ENCODE measurements at places on chromosomes 5 and 9.

DNA sequence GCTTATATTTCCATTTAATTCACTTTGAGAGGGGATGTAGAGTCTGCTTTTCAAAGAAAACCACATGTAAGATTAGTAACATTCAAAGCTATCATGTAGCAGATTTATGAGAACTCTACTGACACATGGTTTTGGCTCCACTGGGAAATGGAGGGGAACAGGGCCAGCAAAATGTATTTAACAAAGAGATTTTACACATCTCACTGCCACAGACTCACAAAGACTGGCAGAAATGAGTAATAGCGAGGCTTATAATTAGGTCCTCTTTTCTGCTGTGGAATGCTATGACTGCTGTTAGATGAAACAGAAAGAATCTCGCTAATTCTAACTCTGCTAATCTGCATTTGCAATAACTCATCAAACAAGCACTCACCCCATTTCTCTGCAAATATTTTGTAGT, 4.5 kb downstream of the DAP start:
- DNase-seq, result no peak

DNA sequence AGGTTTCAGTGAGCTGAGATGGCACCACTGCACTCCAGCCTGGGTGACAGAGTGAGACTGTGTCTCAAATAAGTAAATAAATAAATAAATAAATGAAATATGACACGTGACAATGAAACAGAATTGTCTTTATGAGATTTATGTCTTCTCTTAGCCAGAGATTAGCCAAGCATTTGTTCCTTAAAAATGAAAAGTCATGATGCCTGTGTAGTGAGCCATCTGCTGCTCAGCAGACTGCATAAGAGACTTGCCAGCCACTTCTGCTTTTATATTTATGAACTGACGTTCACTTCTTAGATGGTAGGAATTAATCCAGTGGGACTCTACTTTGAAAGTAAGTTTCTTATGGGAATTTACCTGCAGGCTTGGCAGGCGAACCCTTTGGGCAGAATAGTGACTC, 227.4 kb downstream of the NR3C1 start:
- no peak for DNase-seq

DNA sequence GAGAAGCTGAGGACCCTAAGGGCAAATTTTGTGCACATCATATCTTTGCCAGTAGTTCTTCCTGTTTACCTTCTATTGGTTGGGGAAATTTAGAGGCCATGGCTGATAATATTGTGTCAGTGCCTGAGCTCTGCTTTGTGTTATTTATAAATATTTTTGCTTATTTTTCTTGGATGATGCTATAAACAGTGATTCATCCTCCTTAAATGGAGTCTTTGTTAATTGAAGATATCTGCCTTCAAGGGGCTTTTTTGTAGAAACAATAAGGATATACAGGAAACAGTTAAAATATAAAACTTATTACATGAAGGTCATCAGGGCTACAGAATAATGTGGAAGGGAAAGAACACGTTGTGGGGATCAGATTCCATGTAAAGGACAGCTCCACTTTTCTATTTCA, 78.0 kb downstream of the PAM start:
- DNase-seq, result no peak

DNA sequence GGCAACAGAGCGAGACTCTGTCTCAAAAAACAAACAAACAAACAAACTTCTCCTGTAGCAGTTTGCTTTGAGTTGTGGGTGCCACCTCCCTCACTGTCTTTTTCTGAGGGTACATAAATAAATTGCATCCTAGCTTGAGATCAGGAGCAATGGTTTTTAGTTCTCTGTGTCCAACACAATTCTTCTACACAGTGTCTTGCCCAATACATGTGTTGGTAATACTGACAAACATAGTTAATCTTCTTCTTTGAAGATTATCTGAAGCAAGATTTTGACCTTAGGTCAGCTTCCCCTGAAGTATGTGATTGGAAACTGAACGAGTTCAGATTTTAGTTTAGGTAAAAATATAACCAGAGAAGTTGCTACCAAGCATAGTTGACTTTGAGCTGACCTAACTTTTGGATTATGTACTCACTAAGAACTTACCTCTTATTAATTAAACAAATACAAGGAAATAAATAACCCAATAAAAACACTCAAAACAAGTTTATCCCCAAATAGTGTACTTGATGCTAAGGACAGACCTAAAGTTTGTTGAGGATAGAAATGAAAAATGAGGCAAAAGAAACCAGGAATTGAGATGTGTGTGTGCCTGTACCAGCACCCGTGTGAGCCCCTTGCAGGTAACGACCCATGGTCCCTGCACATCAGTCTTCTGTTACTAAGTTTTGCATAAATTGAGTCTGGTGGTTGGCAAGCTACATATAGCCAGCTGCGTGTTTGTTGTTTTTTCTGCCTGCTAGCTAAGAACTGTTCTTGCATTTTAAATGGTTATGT, 16.2 kb downstream of the TJP2 start:
- no peak for DNase-seq

- no peak for DNase-seq
These were observed 35.3 kb downstream of the MAT2B start for GRCh38 chr5:163540696-163541095.

DNA sequence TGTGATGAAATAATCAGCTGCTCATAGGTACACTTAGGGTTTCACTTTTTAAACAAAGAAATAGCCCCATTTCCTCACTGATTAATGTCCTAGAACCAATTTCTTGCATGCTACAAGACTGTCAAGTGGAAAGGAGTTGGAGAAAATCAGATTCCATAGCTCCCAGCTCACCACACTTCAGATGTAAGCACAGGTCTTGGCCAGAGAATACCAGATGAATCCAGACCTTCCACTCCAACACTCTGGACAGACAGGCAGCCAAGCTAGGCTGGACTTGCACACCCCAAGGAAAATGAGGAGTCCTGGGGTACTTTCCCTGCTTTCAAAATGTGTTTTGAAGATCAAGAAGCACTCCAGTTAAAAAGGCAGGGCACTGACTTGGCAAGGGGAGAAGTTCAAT, 68.5 kb downstream of the KLHL3 start:
- DNase-seq, result no peak

- no peak for DNase-seq
These were observed 27.6 kb downstream of the CWC27 start for GRCh38 chr5:64796301-64796700.

DNA sequence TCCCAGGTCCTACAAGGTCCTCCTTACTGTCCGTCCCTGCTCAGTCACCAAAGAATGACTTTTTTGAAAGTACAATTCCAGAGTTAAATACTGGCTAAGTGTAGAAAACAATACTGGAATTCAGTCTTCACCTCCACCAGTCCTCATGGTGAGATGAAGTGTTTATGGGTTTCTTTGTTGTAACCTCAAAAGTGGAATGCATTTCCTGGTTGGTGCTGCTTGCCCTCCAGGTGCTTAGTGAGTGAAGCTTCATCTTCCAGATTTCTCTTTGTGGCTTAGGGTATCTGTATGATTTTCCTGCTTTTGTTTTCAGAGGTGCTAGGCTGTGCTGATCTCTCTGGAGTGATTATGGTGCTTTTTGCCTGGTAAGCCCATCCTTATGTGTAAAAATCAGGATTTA, 49.4 kb upstream of the DHFR start:
- DNase-seq, result no peak

DNA sequence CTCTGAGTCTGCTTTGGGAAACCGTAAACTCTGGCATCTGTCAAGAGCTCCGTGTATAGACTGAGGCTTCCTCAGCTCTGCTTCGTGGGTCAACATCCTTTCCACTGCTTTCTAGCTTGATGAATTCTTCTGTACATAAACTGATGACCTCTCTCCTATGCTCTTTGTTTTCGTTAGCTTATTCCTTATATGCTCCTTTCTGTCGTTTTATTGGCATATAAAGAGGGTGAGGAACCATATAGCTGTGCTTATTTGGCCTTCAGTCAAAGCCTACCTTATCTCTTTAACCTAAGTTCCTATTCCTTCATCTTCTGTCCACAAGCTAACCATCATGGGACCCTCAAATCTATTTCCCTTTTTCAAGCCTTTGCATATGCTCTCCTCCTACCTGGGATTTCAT, 39.4 kb upstream of the CARTPT start:
- no peak for DNase-seq

DNA sequence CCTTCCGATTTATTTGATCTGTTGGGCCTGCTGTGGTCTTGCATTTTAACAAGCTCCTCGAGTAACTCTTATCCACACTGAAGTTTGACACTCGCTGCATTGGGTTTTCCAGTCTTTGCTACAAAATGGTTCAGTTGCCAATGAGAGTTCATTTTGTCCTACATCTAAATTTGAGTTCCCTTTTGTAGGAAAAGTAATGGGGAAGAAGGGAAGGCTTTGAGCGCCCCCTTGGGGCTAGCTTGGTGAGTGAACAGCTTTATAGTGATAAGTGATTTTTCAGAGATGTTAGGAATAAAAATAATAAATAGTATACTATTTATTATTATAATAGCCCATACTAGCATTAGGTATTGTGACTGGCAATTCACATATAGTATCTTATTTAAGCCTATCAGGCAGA, 89.9 kb upstream of the GNAQ start:
- peak; percentile 2 for DNase-seq

DNA sequence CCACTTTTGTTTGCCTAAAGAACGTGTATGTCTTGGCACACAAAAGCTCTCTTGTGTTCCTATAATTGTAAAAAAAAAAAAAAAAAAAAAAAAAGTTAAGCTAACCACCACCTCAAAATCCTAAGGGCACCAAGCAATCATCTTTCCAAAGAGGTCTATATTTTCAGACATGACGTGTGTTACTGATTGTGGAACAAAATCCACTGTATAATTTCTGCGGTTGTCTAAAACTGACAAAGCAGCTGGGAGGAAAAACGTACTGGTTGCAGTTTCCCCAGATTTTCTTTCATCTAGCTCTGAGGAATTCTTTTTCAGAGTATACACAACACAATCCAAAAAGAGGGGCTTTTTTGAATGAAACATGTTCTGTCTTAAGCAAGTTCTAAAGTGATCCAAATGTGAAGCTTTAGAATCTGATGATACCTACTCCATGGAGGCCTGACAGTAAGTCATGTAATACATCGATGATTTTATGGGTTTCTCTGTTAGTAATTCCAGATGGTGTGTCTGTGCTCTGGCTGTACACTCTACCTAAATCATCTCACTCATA, 375.6 kb upstream of the NUDT12 start:
- no peak for DNase-seq

DNA sequence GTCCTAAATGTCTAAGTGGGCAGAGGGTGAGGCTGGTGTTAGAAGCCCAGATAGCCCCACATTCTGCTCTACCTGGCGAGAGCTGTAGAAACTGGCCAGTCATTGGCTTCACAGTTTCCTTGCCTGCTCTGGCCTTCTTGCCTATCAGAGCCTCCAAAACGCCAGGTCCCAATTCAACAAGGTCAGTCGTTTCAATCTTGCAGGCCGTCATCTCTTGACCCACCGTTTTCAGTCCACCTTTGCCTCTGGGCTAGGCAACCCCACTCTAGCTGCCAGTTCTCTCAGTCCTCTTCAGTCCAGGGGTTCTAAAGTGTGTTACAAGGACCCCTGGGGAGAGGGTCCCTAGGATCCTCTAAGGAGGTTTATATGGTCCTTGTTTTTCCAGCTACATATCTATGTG, 20.0 kb upstream of the TIFAB start:
- DNase-seq, result no peak

- no peak for DNase-seq
These were observed 204.9 kb downstream of the SMARCA2 start for GRCh38 chr9:2220036-2220435.
